Transverse colon (tissue), 4 donors: ENCODE measurements at places on chromosomes 11 and 22.

- no peak for DNase-seq
Measured at GRCh38 chr22:41364955-41365354, 16.8 kb upstream of the TEF start.

GRCh38 chr11:74953451-74953850 is 4.4 kb downstream of the SPCS2 start:
- no peak for DNase-seq

DNA sequence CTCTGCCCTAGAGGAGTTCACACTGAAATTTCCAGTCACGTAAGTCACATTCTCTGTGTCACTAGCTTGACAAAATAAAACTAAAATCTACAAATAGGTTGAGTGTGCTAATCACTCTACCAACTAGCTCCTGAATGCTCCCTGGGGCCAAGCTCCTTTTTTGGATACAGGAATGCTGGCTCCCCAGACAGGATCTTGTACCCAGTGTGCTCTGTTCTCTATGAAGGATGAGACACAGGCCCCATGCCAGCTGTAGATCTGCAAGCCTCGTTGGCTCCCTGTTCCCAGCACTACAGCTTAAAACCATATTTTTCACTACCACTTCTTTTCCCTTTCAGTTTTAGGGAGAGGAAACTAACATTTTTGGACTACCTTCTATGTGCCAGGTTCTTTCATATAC is 3.7 kb upstream of the IPO7 start:
- DNase-seq, result no peak

- DNase-seq, result no peak
Measured at GRCh38 chr11:61004761-61005181, 33.3 kb downstream of the CD6 start.

DNA sequence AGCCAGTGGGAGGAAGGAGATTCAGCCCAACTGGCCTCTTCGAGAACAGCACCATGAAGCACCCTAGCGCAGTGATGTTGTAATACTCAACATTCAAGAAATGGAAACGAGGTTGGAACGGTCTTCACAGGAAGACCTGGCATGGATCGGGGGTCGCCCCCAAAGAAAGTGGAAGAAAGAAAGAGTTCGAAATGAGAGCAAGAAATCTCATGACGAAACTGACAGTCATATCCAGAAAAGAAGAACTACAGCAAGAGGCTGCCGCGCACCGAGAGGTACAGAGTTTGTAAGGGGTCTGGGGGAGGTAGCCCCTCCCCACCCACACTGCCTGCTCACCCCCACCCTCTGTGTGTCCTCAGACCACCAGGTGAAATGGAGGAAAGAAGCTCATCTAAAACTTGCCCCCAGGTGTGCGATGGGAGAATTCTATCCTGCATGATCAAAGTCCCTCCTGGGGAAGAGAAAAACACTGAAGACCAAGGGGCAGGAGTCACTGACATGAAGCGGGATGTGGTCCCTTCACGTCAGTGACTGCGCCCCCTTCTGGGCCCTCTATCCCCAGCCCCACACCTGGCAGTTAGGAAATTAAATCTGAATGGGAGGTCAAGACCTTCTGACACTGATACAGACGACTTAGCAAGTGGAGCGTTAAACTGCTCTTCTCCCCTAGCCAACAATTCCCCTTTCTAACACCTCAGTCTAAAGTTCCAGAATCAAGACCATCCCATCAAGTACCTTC is 52.9 kb upstream of the SPATA19 start:
- DNase-seq, result no peak

DNA sequence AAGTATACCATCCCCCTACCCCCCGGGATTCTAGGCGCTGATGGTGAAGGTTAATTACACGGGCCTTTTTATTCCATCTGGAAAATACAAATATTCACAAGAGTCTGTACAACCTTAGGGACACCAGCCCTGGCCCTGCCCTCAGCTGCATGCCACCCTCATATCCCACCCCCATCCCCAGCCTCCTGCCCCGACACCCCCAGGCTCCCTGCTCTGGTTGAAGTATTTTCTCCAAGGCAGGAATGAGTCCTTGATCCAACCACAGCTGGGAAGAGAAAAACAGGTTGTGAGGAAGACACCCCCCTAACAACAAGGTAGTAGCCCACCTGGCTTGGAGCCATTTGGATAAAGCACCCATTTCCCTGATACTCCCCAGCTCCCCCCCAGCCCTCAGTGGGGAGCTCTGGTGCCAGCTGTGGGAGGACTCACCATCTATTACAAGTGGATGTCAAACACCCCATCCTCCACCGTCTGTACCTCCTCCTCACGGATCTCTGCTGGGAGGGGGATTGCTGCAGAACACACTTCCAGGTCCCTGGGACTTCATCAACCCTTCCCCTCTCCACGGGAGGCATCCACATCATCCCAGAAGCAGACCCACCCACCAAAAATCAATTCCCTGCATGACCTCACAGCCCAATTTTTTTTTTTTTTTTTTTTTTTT is 4.0 kb upstream of the NRXN2 start:
- DNase-seq, result no peak
